ENCODE measurements at places on chromosomes 6 and 20.

DNA sequence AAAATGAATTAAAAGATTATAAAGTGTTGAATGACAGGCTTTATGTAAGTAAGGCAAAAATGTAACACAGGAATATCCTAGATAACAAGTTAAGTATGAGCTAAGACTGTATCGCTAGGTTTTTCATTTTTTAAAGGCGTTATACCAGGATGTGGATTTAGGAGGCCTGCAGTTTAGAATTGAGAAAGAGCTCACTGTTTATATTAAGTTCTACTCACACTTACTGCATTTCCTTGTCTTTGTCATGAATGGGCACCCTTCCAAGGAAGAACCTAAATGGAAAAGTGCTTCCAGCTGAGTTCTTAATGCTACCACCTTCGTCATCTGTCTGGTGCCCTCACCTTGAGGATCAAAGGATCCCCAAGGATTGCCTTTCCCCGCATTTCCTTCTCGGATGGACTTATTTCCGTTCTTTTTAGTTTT is 148.7 kb downstream of the SOX4 start:
- DNase-seq, result no peak

GRCh38 chr20:22159276-22159675 is 425.1 kb downstream of the FOXA2 start:
- no peak for DNase-seq

GRCh38 chr20:35334311-35335101 is 42.3 kb upstream of the FAM83C start:
- DNase-seq, result no peak

- no peak for DNase-seq
Measured at GRCh38 chr20:10594296-10594868, 79.4 kb downstream of the JAG1 start.

GRCh38 chr6:136324686-136325380 is 35.2 kb upstream of the BCLAF1 start:
- DNase-seq, result no peak

DNA sequence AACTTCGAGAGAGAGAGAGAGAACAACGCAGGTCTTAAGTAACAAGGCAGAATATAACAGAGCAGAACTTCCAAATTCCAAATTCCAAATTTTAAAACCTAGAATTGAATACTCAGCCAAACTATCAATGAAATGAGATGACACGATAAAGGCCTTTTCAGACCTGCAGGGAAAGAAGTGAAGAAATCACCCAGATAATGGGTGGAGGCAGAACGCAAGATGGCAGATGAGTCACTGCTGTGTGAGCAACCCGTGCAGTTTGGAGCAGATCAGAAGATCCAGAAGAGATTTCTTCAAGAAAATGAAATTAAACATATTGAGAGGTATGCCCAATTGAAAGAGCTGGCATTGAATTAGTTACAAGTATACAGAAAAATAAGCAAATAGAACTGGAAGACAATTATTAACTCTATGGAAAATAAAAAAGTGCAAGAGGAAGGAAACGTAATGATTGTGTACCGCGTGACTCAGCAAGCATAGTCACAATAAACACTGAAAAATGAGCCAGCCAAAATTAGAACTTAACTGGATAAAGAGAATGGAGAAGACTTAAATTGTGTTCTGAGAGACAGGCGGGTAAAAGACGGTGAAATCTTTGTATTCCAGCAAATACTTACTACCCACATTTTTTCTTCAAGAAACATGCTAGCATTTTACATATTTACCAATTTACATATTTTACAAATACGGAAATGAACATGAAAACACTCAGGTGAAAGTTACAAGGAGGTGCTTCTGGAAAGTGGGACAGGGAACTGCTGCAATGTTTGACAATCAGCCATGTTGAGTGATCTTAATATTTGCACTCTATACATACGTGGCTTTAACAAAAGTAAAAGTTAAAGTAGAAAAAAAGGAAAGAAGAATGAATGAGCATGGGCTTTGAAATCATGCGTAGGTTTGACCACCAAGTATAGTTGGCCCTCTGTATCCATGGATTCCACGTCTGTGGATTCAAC is 87.9 kb upstream of the CDYL start:
- no peak for DNase-seq

GRCh38 chr6:136415351-136416007 is 125.8 kb upstream of the BCLAF1 start:
- no peak for DNase-seq

GRCh38 chr6:122704066-122704465 is 75.5 kb upstream of the FABP7 start:
- DNase-seq, result no peak

DNA sequence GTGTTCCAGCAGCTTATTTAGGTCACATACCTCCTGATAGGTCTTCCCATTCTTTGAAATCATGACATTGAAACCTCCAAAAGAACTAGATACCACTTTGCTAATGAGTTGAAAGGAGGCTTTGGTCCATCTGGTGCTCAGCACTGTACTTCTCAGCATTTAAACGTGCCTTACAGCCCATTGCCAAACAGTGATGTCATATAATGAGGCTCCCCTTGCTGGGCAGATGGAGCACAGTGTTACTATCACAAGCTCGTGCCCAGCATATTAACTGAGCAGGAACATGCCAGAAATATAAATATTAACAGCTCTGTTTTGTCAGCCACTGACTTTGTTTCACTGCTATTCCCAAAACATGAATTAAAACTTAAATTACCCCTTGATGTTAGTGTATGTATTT is 25.5 kb upstream of the MAPK13 start:
- no peak for DNase-seq

- DNase-seq, result no peak
Measured at GRCh38 chr20:37358366-37359150, 12.6 kb downstream of the SRC start.

GRCh38 chr20:47335251-47336128 is 21.0 kb downstream of the ZMYND8 start:
- DNase-seq, result no peak

DNA sequence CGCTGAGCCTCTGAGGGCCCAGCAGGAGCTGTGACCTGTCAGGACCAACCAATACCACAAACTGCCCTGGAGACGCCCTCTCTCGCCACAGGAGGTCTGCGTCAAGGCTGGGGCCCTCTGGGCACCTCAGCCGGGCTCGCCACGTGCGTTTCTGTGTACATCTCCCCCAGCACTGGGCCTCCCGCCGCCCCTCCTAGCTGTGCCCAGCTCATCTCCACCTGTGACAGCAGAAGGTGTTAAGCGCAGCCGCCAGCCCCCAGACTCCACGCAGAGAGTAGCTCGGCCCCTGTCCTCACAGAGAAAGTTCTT is 91.4 kb downstream of the TAF4 start:
- no peak for DNase-seq

- no peak for DNase-seq
Measured at GRCh38 chr6:307065-307814, 15.0 kb downstream of the DUSP22 start.

DNA sequence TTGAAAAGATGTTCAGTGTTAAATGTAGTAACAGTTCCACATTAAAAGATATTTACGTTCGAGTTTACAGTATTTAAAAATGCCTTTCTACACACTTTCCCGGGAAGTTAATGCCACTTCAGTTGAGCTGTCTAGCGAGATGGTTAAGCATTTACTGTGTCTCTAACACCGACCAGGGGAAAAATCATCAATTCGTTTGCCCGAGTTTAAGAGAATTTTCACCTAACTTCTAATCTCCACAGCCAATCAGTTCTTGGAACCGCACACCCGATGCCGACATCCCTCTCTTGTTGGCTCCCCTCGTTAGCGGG is 58.2 kb downstream of the FAM217A start:
- no peak for DNase-seq

- no peak for DNase-seq
Measured at GRCh38 chr6:43966853-43967718, 160.2 kb downstream of the MRPL14 start.

DNA sequence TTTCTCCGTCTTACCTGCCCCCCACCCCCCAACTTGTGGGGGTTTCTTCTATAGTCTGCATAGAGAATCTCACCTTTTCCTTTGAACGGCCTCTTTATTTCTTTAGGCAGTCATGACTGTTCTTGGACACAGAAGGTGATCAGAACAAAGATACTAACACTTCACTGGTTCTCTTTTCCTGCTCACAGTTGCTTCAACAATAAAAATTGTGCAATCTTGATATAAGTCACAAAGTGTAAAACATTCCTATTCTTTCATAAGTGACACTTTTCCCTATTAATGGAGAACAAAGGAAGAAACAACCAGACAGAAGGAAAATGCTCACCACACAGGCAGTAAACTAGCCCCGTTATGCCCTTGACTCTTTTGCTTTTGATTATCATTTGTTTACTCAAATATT is 238.4 kb upstream of the QKI start:
- DNase-seq, result no peak

GRCh38 chr20:10521068-10521831 is 86.1 kb downstream of the SLX4IP start:
- DNase-seq, result no peak

- no peak for DNase-seq
Measured at GRCh38 chr6:40295251-40295950, 291.8 kb downstream of the LRFN2 start.

GRCh38 chr6:104956731-104957294 is at the start of gene LIN28B:
LIN28B (plus strand) TSS chr6:104957107; CDS start chr6:104957251, 144 bp downstream.
- no peak for DNase-seq

DNA sequence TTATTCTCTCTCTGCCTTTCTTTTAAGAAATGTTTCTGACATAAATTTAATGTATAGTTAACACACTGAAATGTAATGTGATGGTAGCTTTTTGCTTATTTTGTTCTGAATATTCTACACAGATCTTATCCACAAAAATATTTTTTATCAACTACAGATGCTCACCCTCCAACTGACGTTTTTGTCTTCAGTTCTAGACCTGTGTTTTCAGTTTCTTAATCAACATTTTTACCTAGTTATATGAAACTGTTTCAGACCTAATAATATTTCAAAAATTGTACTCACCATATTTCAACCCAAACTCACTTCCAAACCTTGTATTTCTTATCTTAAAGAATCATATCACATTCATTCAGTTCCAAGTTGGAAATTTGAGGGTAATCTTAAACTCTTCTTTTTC is 452.8 kb downstream of the RFPL4B start:
- DNase-seq, result no peak

GRCh38 chr6:121944354-121944753 is 455.1 kb upstream of the HSF2 start:
- DNase-seq, result no peak

DNA sequence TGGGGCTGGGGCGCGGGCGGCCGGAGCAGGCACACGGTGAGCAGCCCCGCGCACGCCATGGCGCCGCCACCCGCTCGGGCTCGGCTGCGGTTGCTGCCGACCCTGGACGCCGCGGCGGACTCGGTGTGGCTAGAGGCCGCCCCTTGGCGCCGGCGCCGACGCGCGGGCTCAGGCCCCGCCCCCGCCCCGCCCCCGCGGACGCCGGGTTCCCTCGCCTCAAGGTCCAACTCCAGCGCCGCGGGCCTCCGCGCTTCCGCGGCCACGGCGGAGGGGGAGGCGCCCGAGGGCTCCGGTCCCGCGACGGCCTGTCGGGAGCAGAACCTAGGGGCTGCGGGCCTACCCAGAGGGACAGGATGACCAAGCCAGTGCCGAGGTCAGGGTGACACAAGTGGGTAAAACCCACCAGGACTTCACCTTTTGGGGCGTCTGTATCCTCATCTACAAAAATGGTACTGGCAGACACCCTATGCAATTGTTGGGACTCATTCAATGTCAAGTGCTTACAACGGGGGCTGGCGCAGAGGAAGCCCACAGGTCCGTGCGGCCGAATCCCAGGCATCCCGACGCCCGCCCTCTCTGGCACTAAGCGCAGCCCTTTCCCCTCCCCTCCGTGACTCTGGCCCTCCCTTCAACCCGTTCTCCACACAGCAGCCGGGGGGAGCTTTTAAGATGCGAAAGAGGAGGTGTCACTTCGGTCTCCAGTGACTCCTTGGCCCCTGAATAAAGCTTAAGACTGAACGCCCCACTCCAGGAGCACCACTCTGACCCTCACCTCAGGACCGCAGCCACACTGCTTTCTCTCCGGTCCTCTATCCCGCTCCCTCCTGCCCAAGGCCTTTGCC is at the start of gene NECAB3:
Gene NECAB3 (minus strand): TSS at position 135 of the 842 bp plus-strand sequence. CDS start 76 bp downstream, at position 59.
- DNase-seq, result no peak

Measured in stimulated activated CD8-positive, alpha-beta memory T cell treated with anti-CD3 and anti-CD28 coated beads, Interleukin-15, amount 100 ng/mL, for 4 hours (primary cell).